ENCODE measurements at places on chromosomes 6 and 20. TPM values are rescaled to one million over a fixed set of nuclear protein-coding genes. Genes with fewer than 3 reads are reported as not detected.

Gene OR2H1
- total RNA-seq = not detected

Gene HFE
- 8.7 TPM for total RNA-seq

Gene ZBTB12
- total RNA-seq = 2.6 TPM

Gene NNAT
- 0.47 TPM for total RNA-seq

Gene LAMP5
- total RNA-seq = not detected

Gene LTA
- total RNA-seq = not detected

Gene ATXN1
- total RNA-seq = 13.0 TPM

Gene PSORS1C1
- total RNA-seq = 0.82 TPM

Gene KCNB1
- 3.0 TPM for total RNA-seq

Gene TFAP2C
- not detected for total RNA-seq

Gene DPPA5
- not detected for total RNA-seq

Gene TSBP1
- total RNA-seq = not detected

Gene HRH3
- not detected for total RNA-seq

Gene GABRR2
- total RNA-seq = not detected

Gene TCP11
- total RNA-seq = not detected

Gene RSPO3
- 1.5 TPM for total RNA-seq

Gene ADGRG6
- total RNA-seq = 12.1 TPM

Gene TMEM170B
- 0.26 TPM for total RNA-seq
